ENCODE measurements at places on chromosomes 6 and 20. TPM values are rescaled to one million over a fixed set of nuclear protein-coding genes. Genes with fewer than 3 reads are reported as not detected.

ABHD16B gene
- not detected for total RNA-seq

PACRG gene
- total RNA-seq, result 0.97 TPM

TRIM10 gene
- total RNA-seq, result not detected

DNA sequence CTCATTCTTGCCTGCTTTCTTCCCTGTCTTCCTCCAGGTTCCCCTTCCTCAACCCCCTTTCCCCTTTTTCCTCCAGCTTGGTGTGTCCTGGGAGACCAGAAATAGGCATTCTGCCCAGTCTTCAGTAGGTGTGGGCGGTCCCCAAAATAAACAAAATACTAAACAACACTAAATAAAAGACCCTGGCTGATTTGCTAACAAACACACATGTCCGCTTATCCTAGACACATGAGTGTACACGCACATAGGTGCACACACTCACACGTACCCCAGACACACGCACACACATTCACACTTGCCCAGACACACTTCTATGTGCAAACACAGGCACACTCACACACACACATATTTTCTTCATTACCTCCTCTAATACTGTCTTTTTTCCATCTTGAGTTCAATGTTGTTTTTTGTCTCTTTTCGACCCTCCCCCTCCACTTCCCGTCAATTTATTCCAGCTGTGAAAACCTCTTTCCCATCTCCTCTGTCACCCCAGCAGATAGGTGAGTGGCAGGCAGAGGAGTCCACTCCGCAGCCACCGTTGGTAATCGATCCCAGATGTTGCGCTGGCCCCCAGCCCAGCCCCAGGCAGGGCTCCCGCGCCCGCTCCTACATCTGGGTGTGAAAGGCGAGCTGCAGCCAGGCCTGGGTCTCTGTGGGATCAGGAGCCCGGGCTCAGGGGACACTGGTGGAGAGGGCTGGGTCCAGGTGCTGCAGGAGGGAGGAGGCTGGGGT lies 56.9 kb upstream of the FOXP4 start:
- peak; percentile 25 for DNase-seq

- no peak for DNase-seq
Measured at GRCh38 chr6:130390890-130391289, 25.1 kb downstream of the TMEM200A start.

DNA sequence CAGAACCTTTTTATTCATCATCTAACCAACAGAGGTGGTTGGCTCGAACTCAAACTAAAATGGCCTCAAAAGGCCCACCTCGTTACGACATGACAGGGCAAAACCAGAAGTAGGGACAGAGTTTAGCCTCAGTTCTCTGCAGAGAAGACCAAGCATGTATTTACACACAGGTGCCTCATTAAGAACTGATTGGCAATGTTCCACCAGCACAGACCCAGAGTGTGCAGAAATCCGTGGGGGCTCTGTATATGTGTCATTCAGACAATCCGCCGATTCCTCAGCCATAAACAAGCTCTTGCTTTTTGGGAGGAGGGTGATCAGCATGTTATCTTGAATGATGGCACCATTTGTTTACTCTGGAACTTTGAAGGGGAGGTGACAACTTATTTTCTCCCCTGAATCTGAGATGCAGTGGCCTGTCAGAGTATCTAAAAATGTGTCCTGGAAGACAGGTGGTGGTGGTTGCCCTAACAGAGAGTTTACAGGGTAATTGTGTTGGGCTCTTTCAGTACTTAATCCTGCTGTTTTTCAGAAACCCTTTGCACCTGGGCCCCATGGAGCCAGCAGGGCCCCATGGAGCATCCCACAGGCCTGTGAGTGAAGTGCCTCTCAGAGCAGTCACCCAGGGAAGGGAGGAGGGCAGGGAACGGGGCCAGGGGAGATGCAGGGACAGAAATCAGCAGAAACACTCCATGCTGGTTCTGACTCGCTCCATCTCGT lies 29.1 kb upstream of the C20orf203 start:
- DNase-seq, result no peak

DNA sequence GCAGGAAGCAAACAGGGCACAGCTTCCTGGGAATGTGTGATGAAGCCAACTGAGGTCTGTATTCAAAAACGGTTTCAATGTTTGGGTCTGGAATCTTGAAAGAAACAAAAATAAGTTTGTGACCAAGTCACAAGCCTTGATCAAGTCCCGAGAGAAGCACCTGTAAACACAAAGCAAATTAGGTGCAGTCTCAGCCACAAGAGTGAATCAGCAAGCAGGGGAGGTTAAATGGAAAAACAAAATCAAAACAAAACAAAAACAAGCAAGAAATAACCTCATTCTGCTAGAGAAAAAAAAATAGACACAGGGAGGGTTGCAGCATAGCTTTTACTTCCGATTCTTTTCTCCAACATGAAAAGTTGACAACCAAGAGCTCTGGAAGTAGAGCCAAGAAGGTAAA lies 201.7 kb downstream of the CLIC5 start:
- no peak for DNase-seq

GRCh38 chr6:159324596-159324995 lies 155.4 kb downstream of the FNDC1 start:
- DNase-seq, result no peak
